ENCODE measurements at places on chromosomes 5 and 9. TPM values are rescaled to one million over a fixed set of nuclear protein-coding genes. Genes with fewer than 3 reads are reported as not detected.
A peak's percentile ranks its signal among the peaks of the same experiment; 100 is the strongest.

DNA sequence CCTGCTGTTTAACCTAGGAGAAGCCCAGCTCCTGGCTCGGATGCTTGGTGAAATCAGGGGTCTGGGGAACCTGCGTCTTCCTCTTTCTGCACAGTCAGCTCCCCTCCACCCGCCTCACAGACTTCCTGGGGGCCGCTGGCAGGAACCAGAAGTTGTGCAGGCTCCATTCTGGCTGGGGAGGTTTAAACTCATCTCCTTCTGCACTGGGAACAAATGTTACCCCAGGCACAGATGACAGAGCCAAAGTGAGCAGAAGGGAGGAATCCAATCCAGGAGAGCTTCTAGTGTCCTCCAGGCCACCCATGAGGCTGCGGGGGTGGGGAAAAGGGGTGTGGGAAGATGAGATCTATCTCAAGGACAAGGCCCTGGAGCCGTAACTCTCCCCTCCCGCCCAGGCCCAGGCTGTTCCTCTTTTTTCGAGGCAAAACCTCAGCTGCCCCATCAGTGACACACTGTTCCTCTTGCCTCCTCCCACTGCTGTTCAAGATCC is 31.2 kb downstream of the KCNMB1 start:
- DNase-seq: peak; percentile 71

DNA sequence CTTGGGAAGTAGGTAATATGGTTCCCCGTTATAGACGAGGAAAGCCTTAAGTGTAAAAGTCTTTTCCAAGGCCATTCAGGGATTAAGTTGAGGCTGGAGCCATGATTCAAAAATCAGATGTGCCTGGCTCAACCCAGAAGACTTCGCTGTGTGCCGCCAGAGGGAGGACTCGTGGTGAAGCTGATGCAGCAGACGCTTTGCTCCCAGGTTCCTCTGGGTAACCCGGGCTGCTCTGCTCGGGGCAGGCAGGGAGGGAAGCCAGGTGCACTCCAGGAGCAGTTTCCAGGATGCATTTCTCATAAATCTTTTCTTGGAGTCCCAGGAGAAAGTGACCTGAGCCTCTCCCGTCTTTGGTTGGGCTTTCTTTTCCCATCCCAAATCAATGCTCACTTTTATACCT is 62.9 kb upstream of the ICE1 start:
- no peak for DNase-seq

The PCDHB2 gene
- 0.27 TPM for total RNA-seq

DNA sequence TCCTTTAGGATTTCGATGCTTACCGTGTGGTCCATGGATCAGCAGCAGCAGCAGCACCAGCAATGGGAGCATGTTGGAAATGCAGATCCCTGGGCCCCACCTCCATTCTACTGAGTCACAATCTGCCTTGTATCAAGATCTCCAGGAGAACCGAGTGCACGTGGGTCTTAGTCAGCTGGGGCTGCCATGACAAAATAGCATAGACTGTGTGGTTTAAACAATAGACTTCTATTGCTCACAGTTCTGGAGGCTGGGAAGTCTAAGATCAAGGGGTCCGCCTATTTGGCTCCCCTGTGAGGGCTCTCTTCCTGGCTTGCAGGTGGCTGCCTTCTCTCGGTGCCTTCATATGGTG is 1.3 kb upstream of the PROP1 start:
- no peak for DNase-seq

The TOR4A gene
- total RNA-seq: 25.0 TPM

The TRIM7 gene
- 0.27 TPM for total RNA-seq

GRCh38 chr9:123957168-123957721 is 27.3 kb upstream of the DENND1A start:
- DNase-seq: no peak

DNA sequence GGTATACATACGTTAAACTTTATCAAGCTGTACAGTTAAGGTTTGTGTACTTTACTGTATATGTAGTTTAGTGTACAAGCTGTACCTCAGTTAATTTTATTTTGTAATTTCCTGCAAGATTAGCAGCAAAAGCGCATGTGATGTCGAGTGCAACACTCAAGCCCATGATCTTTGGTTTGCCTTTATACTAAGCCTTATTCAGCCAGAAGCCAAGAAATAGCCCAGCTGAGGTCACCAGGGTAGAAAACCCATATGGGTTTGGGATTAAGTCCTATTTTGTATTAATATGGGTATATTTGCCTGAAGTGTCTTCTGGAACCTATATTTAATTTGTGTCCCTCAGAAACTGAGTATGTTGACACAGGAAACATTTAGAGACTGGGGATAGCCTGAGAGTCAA is 59.3 kb downstream of the ZFAND5 start:
- DNase-seq: no peak

DNA sequence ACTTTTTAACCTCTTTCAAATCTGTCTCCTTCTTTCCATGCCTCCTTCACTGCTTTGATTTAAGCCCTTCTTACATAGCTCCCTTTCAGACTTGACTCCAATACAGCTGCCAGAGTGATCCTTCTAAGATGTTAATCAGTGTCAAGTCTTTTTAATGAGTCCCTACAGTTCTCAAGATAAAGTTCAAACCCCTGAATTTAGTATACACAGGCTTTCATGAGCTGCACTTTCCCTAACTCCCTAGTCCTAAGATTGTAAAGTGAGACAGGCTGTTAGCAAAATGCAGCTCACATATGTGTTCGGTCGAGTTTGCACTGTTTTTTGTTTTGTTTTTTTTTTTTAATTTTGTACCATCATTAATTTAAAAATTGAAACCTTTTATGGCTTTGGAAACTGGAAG is 190.4 kb upstream of the VCAN start:
- no peak for DNase-seq

DNA sequence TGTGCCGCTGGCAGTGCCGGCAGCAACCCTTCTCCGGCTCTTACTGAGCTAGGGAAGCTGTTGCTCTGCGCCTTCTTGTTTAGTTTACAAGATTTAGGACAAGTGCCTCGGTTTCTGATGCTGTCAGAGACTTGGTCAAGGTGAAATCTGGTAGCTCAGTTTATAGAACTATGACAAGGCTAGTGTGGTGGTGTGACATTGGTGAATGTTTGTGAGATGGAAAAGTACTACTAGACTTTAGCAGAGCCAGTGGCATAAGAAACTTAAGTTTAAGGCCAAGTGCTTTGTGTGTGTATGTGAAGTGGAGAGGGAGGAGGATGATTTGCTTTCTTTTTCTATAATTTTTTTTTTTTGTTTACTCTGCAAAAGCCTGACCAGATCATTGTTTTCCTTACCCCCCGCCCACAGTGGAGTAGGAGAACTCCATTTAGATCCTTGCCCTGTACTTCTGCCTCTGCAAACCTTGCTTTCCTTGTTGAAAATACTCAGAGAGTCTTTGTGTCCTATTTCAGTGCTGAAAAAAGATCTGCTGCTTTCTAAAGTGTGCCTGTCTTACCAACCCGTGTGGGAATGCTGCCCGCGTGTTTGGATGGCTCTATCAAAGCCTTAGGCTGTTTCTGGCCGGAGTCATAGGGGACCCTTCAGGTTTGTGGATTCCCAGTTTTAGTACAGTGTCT is 75.9 kb downstream of the TRIO start:
- no peak for DNase-seq

- peak; percentile 52 for DNase-seq
These were observed 1.6 kb downstream of the TSLP start for GRCh38 chr5:111072949-111073682.

DNA sequence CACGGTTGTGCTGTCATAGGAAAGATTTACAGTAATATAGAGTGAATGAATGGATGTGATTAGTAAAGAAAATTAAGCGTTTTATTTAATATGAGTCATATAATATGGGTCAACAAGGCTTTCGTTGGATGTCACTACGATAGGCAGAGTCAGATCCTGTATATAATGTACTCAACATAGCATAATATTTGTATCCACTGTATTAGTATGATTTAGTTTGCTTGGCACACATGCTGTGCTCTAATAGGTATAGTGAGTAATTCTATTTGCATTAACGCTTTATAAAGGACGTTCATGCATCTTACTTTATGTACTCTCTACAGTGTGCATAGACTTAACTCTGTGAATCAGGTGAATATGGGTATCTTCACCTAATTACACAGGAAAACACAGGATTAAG is 35.9 kb upstream of the AGGF1 start:
- DNase-seq: no peak

The ANKDD1B gene
- under 0.01 TPM for total RNA-seq

DNA sequence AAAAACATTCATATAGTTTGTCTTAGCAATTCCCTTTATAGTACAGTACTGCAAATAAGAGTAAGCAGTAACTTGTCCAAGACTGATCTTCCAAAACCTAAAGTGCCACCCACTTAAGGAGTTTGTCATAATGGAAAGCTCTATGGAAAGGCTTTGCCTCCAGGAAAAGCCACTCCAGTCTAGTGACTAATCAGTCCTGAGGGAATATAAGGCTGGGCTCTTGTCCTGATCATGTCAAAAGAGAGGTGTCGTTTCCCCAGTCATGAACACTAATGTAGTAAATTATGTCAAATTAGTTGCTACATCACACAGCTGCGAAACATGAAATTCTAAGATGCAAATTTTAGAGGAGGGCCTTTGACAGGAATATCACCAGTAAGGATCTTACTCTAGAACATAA is 271.6 kb downstream of the GABRB2 start:
- no peak for DNase-seq

The PCDHB6 gene
- total RNA-seq: not detected

The TGFBR1 gene
- 15.3 TPM for total RNA-seq

DNA sequence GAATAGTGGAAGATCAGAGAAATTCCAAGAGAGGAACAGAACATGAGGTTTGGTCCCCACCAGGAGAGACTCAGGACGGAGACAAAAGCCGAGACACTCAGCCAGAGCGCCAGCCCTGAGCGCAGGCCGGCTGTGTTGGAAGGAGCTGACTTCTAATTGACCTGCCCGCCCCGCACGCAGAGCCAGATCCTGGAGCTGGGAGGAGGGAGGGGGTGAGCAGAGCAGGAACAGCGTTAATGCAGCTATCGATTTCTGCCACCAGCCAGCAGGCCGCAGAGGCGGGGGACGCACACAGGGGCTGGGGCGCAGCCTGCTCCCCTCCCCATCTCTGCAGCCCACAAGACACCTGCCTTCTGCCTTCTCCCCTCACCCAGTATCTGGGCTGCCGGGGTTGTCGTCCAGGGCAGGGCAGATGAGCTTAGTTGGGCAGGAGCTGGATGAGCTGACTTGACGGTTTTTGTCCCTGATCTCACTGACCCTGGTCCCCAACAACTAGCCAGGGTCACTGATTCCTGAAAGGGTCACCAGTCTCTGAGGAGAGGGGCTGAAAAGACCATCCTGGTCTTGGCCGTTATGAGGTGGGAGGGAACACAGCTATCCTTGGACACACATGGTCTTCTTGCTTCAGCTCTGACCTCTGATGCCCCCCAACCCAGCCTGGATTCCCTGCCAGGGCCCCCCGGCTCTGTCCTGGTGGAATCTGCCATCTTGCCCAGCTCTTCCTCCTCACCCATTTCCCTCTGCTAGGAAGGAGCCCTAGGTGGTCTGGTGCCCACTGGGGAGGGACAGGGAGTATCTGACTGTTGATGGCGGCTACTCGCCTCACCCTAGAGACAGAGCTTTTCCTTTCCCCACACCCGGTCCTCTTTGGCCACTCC is 29.8 kb downstream of the CXXC5 start:
- DNase-seq: no peak

The ANGPTL2 gene
- total RNA-seq: under 0.01 TPM

The PCDHB9 gene
- not detected for total RNA-seq

GRCh38 chr9:99660191-99660636 is 161.5 kb upstream of the NR4A3 start:
- DNase-seq: no peak

The TMEFF1 gene
- total RNA-seq: 0.54 TPM

DNA sequence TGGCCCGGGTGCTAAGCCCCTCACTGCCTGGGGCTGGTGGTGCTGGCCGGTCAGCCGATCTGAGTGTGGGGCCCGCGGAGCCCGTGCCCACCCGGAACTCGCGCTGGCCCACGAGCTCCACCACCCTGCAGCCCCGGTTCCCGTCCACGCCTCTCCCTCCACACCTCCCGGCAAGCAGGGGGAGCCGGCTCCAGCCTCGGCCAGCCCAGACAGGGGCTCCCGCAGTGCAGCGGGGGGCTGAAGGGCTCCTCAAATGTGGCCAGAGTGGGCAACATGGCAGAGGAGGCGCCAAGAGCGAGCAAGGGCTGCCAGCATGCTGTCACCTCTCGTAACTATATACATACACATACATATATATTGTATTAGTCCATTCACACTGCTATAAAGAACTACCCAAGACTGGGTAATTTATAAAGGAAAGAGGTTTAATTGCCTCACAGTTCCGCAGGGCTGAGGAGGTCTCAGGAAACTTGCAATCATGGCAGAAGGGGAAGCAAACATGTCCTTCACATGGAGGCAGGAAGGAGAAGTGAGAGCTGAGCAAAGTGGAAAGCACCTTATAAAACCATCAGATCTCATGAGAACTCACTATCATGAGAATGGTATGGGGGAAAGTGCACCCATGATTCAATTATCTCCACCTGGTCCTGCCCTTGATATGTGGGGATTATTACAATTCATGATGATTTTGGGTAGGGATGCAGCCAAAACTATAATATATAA is 56.8 kb downstream of the LIX1 start:
- no peak for DNase-seq

GRCh38 chr9:556199-556598 is 285.3 kb upstream of the DMRT1 start:
- no peak for DNase-seq

The LCN2 gene
- total RNA-seq: 2.2 TPM

DNA sequence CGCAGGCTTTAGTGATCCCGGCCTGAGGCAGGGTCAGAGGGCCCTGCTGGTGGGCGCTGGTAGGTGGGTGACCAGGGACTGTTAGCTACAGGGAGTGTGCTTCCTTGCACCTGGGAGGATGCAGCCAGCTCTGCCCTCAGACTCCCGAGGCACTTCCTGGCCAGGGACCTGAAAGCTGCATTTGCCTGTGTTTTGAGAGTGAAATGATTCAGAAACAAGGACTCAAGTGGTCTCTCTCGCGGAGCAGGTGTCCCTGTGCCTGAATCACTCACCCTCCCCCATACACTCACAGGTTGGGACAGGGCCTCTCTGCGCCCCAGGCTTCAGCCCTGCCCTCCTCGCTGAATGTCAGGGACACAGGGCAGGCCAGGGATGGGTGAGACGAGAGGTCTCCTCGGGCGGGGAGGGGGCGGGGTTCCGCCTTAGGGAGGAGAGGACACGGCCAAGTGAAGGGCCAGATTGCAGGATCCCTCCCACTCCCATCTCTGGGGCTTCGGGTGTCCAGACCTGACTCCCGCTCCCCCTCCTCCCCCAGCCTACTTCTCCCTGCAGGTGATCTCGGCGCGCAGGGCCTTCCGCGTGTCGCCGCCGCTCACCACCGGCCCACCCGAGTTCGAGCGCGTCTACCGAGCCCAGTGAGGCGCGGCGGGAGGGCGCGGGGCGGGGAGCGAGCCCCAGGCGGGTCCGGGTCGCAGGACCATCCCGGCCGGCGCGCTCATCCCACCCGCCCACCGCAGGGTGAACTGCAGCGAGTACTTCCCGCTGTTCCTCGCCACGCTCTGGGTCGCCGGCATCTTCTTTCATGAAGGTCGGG is 1.5 kb downstream of the LTC4S start:
- no peak for DNase-seq

- no peak for DNase-seq
These were observed 117.5 kb upstream of the OR13F1 start for GRCh38 chr9:104386425-104387069.

The CAMLG gene
- total RNA-seq: 28.5 TPM

The TRIP13 gene
- 4.8 TPM for total RNA-seq

The IL4 gene
- total RNA-seq: not detected

- no peak for DNase-seq
These were observed 150.4 kb upstream of the IER5L start for GRCh38 chr9:129328355-129329042.

The PRRX2 gene
- not detected for total RNA-seq

GRCh38 chr5:148853868-148854267 is 27.5 kb downstream of the ADRB2 start:
- DNase-seq: no peak

The GABRB2 gene
- total RNA-seq: under 0.01 TPM

The IFNA4 gene
- total RNA-seq: not detected

The HCN1 gene
- total RNA-seq: under 0.01 TPM
